AG08395 (cell line): ENCODE measurements at places on chromosomes 11 and 22.

- no peak for DNase-seq
These were observed 10.1 kb upstream of the LRP5 start for GRCh38 chr11:68302256-68302655.

GRCh38 chr22:49464037-49464436 is 363.6 kb downstream of the BRD1 start:
- no peak for DNase-seq

- DNase-seq = no peak
These were observed 15.5 kb downstream of the OPCML start for GRCh38 chr11:133516845-133517244.

GRCh38 chr11:58905011-58905720 is 34.1 kb upstream of the GLYATL1 start:
- peak; percentile 41 for DNase-seq

DNA sequence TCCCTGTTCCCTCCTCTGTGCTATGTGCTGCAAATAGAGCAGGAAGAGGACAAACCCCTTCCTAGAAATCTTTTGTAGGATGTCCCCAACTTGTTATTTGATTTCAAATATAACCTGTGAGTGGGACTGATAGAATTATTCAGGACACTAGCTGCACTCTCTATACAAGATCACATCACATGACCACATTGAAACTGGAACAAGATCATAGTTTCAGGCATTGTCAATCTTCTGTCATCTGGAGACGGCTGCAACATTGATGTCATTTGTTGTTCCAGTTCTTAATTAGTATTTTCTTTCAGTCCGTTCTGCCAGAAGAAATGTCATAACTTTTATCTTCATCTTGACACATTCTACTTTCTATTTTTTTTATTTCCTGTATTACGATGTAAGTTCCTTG is 89.3 kb downstream of the GRIA4 start:
- DNase-seq = no peak

DNA sequence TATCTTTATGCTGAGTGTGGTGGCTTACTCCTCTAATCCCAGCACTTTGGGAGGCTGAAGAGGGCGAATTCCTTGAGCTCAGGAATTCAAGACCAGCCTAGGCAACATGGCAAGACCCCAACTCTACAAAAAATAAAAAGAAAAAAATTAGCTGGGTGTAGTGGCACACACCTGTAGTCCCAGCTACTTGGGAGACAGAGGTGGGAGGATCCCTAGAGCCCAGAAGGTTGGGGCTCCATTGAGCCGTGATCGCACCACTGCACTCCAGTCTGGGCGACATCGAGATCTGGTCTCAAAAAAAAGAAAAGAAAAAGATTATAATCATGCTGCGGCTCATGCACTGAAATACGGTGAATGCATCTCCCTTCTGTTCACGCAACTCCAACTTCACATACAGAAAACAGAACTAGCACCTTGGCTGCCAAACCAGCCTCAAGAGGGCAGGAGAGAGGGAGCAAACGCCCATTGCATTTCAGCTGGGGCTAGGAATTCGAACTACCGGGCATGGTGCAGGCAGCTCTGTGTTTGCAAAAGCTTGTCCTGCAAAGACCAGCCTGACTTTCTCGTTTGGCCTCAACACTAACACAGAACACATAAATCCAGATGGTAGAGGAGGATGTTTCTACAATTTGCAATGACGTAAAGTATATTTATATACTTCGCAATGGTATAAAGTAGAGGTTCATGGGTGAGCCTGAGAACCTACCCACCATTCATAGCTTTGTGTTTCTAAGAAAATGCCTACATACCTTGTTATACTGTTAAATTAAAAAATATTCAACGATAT is 6.3 kb upstream of the SYNGR1 start:
- peak; percentile 79 for DNase-seq

- no peak for DNase-seq
These were observed 84.6 kb upstream of the GUCY1A2 start for GRCh38 chr11:107102692-107103477.

DNA sequence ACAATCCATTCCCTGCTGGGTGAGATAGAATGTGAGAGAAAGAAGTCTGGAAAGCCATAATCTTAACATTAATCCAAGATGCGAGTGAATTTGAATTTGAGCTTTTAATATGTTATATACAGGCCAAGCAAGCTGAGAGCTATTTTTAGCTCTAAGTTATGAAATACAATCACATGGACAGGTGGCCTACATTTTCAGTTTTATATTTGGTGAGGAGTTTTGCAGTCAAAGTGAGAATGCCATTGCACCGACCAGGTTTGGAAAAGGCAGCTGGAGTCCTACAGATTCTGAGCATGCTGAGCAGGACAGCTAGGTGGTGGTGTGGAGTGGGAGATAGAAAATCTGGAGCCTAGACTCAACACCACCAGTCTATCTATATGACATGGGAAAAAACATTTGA is 12.0 kb downstream of the OR5B21 start:
- no peak for DNase-seq

DNA sequence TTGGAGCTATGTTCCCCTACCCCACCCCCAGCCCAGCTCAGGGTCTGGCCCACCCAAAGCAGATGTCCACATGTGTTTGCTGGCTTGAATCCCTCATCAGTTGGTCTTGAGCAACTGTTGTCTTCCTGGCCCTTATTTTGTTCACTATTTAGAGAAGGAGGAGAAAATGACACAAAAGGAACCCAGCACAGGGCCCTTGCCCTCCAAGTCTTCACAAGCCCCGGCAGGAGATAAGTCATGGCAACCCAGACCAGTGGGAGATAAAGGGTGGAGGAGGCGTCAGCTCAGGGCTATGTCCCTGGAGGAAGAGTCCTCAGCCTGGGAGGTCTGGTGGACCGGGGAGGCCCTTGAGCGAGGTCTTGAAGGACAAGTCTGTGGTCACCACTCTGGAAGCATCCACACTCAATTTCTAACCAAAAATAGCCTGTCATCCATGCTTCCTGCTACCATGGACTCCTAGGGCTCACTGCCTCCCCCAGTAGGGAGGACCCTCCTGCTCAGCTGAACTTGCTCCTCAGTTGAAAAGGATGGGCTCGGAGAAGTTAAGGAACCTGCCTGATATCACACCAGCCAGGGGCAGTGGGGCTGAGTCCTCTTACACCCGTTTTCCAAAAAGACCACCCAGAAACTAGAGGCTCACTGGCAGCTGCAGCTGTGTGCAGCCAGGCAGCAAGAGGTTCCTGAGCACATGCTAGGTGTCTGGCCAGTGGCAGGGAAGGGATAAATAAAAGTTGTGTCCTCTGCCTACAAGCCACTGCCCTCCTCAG is 1.8 kb upstream of the RAB3IL1 start:
- no peak for DNase-seq

DNA sequence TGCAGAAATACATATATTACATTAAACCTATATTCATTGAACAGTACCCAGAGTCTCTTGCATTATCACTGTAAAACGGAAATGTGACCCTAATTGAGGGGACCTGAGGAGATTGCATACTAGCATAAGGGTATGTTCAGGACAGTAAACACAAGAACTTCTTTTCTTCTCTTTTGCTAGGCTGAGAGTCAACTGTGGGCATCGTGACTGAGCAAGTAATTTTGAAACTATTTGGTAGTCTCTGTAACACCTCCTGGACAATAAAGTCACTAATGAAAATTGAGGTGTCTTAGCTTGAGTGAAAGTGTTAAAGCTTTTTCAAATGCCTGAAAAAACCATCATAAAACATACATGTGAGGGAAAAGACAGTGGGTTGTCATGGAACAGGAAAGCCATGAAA is 90.9 kb downstream of the PDHX start:
- DNase-seq = no peak

GRCh38 chr22:32958001-32958400 is 100.2 kb downstream of the SYN3 start:
- DNase-seq = no peak

GRCh38 chr11:87038235-87038977 is 672 bp downstream of the TMEM135 start:
- DNase-seq = no peak

DNA sequence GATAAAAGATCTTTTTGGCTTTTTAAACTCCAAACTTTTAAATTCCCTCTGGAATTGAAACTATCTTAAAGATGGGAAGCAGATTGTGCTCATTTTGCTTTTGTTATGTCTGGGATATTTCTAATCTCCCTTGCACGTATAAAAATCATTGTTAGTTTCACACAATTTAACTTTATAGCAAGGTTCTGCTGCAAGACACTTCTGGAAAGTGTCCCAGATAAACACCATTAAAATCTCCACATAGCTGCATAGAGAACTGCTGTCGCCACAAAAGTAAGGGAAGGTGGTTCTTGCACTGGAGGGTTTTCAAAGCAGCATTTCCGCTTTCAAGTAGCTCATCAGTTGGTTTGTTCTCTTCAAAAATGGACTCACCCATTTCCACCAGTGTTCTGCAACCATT is 11.8 kb downstream of the PTS start:
- DNase-seq = no peak

GRCh38 chr22:48675830-48676145 is 1151.9 kb downstream of the BRD1 start:
- DNase-seq = no peak

- DNase-seq = no peak
These were observed 13.1 kb downstream of the MOV10L1 start for GRCh38 chr22:50102946-50103345.

GRCh38 chr22:39348909-39349505 is 784 bp upstream of the SYNGR1 start:
- no peak for DNase-seq
